ENCODE measurements at places on chromosomes 7 and 10. TPM values are rescaled to one million over a fixed set of nuclear protein-coding genes. Genes with fewer than 3 reads are reported as not detected.

The SPDYE18 gene
- 0.23 TPM for total RNA-seq

The NEUROG3 gene
- not detected for total RNA-seq

The AZGP1 gene
- total RNA-seq, result not detected

The INMT gene
- not detected for total RNA-seq

DNA sequence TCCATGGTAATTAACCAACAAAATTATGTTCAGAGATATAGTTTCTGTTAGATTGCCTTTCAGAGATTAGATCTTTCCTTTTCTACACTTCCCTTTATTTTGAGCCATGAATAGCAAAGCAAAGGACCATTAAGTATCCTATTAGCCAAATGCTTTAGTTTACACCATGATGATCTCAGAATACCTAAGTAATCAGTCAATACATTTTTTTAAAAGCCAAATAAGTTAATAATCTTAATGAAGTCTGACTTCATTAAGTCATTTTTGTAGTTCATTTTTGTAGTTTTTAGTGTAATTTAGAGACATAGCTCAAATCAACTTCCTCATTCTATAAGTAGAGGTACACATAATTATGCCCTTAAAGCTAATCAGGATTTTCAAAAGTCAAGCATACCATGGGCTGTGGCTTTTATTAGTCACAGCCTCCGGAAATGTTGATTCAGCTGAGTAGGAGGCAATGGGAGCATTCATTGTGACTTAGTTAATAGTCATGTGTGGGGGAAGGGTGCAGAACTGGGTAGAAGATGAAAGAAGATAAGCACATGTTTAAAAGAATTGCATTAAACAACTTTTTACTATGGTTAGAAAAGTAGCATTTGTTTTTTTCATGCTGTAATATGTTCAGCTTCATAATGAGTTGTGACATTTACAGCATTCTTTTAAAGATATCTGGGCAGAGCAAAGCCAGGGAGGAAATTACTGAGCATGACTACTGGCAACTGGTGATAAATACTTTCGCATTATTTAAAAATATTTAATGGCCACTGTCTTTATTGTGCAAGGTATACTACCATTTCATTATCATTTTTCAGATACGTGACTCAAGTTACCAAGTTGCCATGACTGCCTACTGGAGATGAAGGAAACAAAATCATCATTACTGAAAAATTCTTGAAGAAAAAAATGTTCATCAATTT lies 57.3 kb upstream of the CCDC71L start:
- peak; percentile 86 for DNase-seq

DNA sequence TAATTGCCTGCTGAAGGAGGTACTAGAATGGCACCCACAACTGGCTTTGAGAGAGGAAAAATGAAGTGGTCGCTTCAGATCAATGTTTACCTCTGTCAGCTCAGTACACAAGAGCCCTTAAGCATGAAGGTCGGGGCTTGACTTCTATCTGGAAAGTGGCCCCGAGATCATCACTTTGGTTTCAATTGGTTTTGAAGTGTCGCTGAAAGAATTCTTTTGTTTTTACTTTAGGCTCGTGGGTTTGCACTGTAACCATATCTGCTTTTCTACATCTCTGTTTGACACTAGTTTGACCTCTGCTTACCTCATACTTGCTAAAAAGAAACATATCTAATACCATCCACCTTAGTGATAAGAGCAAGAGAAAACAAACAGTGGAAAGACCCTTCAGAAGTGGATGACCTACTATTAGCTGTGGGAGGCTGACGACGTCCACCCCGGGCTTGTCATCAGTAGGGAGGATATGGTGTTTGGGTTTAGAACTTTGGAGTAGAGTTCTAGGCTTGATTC lies 361.8 kb downstream of the GATA3 start:
- no peak for DNase-seq

DNA sequence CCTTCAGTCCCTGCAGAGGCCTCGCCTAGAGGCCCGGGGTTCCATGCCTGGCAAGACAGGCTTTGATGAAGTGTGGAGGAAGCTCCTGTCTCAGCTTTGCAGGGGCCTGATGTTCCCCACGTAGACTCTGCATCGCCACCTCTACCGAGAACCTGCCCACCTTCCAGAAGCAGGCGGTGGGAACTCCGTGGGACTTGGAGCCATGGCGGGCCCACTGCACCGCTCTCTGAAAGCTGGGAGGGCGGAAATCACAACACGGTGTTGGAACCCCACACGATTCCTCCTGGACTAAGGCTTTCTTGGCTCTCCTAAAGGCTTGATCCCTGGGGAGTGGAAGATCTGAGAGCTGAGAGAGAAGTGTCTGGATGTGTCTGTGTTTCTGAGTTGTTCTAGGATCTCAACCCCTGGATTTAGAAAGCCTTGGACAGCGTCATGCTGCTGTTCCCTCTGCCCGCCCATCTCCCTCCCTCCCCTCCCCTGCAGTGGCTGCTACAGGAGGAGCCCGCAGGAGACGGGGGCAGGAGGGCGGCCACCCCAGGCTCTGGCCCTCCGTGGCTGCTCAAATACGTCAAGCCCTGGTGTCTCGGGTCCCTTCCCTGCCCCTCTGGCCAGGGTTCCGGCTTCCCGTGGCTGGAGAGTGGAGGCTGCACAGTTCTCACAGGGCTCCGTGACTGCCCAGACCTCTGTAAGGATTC lies 79.7 kb downstream of the VIPR2 start:
- no peak for DNase-seq

DNA sequence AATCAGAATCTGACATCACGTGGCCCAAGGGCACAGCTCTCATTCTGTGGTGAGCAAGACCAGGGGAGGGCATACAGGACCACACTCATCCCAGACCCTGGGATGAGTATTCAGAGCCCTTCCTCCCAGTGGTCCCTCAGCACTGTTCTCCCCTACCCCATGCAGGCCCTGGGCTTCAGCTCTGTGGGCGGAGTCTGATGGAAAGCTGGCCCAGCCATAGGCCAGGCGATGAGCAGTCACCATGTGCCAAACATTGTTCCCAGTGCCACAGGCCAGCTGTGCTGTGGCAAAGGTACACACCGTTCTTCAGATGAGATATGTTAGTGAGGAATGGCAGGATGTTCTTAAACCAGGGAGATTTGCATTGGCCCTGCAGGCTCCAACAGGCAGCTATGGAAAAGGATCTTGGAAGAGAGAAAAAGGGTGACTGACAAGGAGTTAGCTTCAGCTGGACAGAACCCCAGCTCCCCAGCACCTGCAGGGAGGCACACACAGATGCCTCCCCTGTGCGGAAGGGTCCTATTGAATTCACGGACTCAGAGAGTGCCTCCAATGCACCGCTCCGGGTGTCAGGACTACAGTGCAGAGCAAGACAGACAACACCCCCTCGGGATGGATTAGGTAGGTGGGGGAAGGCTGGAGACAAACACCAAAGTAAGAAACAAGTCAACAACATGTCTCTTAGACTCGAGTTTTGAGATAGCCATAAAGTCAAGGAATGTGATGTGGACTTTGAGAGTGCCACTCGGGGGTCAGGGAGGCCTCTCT lies 596.0 kb upstream of the MGMT start:
- DNase-seq, result no peak

GRCh38 chr7:2864999-2865670 lies 21.0 kb upstream of the GNA12 start:
- no peak for DNase-seq

GRCh38 chr10:16195178-16195769 lies 241.5 kb upstream of the PTER start:
- no peak for DNase-seq

DNA sequence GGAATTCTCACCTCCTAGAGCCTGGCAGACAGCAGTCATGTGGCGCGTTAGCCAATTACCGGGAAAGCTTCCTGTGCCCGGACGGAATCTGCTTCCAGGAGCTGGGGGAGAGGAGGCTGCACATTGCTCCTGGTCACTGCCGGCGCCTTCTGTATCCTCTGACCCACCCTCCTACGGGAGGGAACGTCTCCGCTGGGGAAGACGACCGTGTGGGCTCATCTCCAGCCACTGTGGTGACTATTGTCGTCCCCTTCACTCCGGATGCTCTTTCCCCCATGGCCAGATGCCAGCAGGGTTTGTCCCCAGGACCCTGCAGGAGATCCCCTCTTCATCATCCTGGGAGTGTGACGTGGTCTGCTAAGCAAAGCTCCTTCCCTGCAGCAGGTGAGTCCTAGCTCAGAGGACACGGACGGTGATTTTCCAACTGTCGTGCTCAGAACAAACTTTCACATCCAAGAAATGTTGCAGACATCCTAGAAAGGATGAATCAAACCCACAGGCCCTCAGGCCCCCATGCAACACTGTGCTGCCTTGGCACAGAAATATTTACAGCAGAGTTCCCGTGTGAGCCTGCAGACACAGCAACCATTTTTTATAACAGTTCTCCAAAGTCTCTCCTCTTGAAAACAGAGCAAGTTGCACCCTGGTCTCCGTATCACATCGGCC lies 29.6 kb upstream of the FAM20C start:
- no peak for DNase-seq

All from epithelial cell of proximal tubule (primary cell).